Activated naive CD4-positive, alpha-beta T cell treated with anti-CD3 and anti-CD28 coated beads for 36 hours (primary cell): ENCODE measurements at places on chromosomes 16 and 17. TPM values are rescaled to one million over a fixed set of nuclear protein-coding genes. Genes with fewer than 3 reads are reported as not detected.

Gene SGF29
- total RNA-seq = 15.9 TPM

Gene GAS2L2
- total RNA-seq = not detected

Gene MAPT
- 0.86 TPM for total RNA-seq

Gene LGALS9B
- not detected for total RNA-seq

Gene SLC43A2
- total RNA-seq = 0.12 TPM

DNA sequence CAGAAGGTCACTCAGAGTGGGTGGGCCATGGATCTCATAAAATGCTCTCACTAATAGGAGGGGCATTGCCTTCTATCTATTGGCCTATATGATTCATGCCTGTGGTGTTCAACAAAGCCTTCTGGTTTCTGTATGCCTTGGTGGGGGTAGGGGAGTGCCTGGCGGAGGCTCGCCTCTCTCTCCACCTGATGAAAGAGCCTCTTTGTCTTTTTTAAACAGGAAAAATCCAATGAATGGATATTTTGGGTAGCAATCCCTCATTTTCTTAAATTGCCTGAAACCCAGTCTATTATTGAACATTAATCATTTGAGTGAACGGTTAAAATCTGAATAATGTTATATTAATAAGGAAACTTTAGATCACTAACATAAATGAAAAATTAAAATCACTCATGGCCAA, 90.6 kb downstream of the TOX3 start:
- no peak overlapping the region for H3K4me3 ChIP-seq
- H3K27ac ChIP-seq = no peak overlapping the region
- no peaks in the 10 kb centered on the region for H3K27me3 ChIP-seq

DNA sequence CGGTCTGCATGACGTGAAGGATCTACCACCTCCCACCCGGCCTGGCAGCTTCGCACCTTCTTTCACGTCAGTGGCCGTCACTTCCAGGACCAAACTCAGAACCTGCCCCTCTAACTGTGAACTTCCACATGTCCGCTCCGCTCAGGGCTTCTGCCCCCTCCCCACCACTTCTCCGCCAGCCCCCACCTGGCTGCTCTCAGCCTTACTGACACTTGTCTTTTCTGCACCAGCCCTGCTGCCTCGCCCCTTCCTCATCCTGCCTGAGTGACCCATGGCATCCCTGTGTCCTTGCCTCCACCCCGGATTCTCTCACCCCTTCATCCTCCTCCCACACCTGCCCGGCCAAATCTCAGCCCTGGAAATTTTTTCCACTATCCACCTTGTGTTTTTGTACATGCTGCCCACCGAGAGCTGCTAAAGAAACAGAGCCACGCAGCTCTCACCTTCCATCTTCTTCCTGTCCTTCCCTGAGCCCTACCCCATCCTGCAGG, 14.2 kb downstream of the PIMREG start:
- DNase-seq = no peak
- H3K27me3 ChIP-seq = no peaks in the 10 kb centered on the region
- no peak overlapping the region for H3K4me3 ChIP-seq
- no peaks in the 10 kb centered on the region for H3K36me3 ChIP-seq
- no peak overlapping the region for H3K27ac ChIP-seq
- H3K4me1 ChIP-seq = peaks cover 14% of the 10 kb centered on the region

DNA sequence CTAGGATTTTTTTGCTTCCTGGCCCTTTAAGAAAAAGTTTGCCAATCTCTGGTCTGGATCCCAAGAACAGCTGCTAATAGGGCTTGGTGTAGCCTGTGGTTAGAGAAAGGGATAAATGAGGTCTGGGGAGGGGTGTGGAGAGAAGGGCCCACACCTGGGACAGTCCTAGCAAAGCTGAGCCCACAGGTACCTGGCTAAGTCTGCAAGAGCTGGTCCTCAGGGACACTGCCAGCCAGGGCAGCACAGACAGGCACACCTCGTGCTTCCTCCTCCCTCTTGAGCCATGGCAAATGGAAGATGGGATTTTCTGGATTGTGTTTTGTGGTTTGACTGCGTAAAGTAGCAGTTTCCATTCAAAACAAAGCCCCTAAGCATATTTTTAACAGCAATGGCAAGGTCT, 217.5 kb downstream of the SOX9 start:
- no peaks in the 10 kb centered on the region for H3K36me3 ChIP-seq
- no peaks in the 10 kb centered on the region for H3K4me1 ChIP-seq
- no peak overlapping the region for H3K4me3 ChIP-seq
- H3K27me3 ChIP-seq = peaks cover 22% of the 10 kb centered on the region
- H3K27ac ChIP-seq = no peak overlapping the region

DNA sequence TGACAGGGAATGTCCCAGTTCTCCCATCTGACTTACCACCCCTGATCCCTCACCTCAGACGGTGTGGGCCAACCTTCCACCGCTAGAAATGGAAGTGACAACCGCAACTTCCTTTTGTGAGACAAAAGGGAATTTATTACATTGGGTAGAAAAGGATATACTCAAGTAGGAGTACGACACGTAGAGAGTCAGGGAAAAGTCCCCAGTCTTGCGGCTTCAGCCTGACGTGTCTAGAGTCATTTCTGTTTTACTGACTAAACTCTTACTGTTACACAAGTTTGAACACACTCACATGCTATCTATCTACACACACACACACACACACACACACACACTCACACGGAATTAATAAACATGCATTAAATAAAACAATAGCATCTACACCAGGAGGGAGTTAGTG, 178.9 kb downstream of the COPRS start:
- H3K4me3 ChIP-seq = peak overlapping the region; percentile 44
- H3K36me3 ChIP-seq = peaks cover 1% of the 10 kb centered on the region
- H3K27ac ChIP-seq = peak overlapping the region; percentile 76
- H3K4me1 ChIP-seq = peaks cover 13% of the 10 kb centered on the region
- peak; percentile 92 for DNase-seq

DNA sequence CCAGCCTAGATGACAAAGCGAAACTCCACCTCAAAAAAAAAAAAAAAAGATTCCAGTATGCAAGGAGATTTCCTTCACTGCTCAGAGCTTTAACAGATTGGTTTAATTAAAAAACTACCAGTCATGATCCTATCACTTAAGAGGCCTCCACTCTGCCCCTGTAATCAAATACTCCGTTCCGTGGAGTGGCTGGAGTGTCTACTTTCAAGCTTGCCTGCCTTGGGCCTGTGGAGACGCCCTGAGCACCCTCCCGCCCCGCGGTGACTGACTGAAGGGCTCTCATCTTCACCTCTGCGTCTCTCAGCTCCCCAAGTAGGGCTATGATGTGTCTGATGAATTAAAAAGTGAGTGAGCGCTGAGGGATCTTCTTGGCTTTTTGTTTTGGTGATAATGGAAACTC, 25.3 kb upstream of the TRPV3 start:
- no peak for DNase-seq
- H3K27ac ChIP-seq = no peak overlapping the region
- no peaks in the 10 kb centered on the region for H3K4me1 ChIP-seq
- no peak overlapping the region for H3K4me3 ChIP-seq
- H3K36me3 ChIP-seq = peaks cover 8% of the 10 kb centered on the region

DNA sequence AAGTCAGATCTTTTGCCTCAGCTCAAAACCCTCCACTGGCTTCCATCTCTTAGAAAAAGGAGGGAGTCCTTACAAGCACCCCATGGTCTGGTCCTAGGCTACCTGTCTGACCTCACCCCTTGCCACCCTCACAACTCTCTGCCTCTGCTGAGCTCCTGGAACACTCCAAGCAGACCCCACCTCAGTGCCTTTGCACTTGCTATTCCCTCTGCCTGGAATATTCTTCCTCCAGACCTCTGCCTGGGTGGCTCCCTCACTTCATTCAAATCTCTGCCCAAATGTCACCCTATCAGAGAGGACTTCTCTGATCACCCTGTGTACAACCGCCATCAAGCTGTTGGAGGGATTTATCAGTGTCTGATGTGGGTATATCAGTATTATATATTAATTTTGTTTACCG, 37.4 kb downstream of the PMFBP1 start:
- H3K36me3 ChIP-seq = no peaks in the 10 kb centered on the region
- H3K27ac ChIP-seq = no peak overlapping the region
- no peak for DNase-seq
- H3K4me3 ChIP-seq = no peak overlapping the region
